ENCODE measurements at places on chromosomes 2 and 18. TPM values are rescaled to one million over a fixed set of nuclear protein-coding genes. Genes with fewer than 3 reads are reported as not detected.

PROM2 gene
- total RNA-seq: 24.4 TPM

- no peak for DNase-seq
Measured at GRCh38 chr2:80517316-80517715, 212.8 kb upstream of the LRRTM1 start.

GRCh38 chr2:191321861-191322662 is 76.9 kb downstream of the MYO1B start:
- DNase-seq: no peak

SP140 gene
- total RNA-seq: 4.9 TPM

CAPN14 gene
- total RNA-seq: 0.09 TPM

DNA sequence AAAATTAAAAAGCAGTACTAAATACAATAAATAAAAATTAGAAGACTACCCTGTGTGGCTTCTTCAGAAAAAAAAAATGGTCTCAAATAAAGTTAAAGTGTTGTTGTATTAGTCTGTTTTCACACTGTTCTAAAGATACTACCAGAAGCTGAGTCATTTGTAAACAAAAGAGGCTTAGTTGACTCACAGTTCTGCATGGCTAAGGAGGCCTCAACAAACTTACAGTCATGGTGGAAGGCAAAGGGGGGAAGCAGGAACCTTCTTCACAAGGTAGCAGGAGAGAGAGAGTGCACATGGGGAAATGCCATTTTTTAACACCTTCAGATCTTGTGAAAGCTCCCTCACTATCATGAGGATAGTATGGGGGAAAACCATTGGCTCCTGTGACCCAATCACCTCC is 612.8 kb downstream of the RNF144A start:
- DNase-seq: no peak

ERBB4 gene
- not detected for total RNA-seq

- peak; percentile 81 for DNase-seq
Measured at GRCh38 chr2:30231212-30231995, at the start of gene LBH. Gene LBH, plus strand, starts transcription at chr2:30231534. Its CDS starts 205 bp downstream, at chr2:30231739.

- no peak for DNase-seq
Measured at GRCh38 chr18:28723506-28723905, 546.6 kb upstream of the CDH2 start.

Measured in mucosa of descending colon (tissue), 3 donors.